ENCODE measurements at places on chromosomes 4 and X.

DNA sequence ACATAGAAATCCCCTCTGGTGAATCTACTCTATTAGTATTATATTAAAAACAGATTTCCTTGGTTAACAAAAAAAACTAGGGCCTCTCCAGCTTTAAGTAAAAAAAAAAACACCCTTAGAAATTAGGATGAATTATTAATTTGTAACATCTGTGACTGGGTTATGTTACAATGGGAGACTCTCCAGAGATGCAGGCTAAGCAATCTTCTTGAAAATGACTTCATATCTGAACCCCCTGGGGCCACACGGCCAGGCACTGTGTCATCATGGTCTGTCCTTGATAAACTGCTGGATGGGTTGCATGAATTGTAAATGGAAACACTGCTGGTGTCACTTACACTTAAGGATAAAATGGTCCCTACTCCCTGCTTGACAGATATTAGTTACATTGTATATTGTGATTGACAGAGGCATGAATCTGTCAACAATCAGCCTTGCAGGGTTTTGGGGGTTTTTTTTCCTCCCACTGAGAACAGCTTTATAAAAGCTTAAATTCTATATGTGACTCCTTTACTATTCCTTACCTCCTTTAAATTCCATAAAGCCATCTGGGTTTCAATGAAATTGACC lies 49.1 kb downstream of the PRKG2 start:
- no peak for DNase-seq

DNA sequence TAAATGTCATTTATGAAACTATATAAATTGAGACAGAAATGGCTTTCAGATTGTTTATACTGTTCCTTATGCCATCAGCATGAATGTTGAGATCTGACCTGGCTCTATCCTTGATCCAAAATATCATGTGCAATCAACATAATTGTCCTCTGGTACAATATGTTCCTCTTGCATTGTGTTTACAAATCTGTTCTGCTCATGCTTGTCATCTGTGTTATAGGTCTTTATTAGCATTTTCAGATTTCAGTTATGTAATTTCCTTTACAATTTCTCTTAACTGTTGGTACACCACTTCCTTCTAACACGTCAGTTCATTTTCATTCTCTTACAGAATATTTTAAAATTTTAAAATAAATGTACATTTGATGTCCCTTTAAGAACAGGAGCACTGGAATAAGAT lies 1.6 kb downstream of the HPGD start:
- no peak for DNase-seq

GRCh38 chrX:23035493-23035892 lies 35.7 kb downstream of the DDX53 start:
- DNase-seq = no peak

- no peak for DNase-seq
These were observed 4.1 kb upstream of the PGRMC1 start for GRCh38 chrX:119231936-119232445.

DNA sequence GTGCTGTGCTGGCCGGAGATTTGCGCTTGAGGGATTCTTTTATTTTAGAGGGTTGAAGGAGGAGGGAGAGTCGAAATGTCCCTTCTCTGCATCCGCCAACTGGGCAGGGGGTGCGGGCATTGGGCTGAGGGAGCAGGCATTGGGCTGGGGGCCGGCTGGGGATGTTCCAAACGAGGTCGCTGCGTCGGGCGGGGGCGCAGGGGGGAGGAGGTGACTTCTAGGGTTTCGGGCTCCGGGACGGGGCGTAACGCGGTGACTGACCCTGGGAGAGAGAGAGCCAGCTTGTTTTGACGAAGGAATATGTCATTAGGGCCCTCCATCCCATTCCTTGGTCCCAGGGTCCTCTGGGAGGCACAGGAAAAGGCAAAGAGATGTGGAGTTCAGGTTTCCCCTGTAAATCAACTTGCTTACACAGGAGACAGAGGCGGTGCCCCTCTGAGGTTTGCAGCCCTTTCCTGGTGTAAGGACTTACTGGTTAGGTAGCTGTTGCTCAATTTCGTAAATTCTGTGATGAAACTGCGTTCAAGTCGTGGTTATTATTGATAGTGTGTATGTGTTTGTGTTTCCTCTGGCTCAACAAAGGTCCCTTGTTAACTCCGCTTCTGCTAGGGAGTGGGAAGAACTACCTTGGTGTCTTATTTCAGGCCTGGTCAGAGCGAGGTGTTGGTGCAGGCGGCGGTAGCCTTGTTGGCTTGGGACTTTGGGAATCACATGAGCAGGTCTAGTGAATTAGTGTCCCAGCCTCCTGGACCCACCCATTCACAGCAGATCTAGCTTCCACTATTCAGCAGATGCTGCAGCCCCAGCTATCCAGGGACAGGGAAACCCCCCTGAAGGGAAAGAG lies 716 bp downstream of the FHIP1A start:
- no peak for DNase-seq

GRCh38 chrX:118239913-118240698 lies 105.8 kb upstream of the WDR44 start:
- no peak for DNase-seq

DNA sequence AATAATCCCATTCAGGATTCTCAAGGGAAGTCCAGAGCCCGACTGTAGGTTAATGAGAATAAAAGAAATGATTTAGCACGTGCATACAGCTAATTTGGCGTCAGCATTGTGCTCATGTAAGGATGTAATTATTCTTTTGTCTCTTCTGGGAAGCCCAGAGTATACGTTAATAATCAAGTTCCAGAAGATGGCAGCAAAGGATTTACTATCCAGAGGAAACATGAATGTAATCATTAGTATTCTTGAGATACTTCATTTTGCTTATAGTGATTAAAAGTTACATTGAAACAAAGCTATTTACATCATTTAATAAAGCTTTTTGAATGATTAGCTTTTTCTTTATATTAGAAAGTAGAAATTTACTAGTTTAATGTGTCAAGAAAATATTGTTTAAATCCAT lies 27.1 kb upstream of the MAP9 start:
- DNase-seq = no peak

GRCh38 chr4:188714501-188714900 lies 575.3 kb downstream of the TRIML1 start:
- no peak for DNase-seq

DNA sequence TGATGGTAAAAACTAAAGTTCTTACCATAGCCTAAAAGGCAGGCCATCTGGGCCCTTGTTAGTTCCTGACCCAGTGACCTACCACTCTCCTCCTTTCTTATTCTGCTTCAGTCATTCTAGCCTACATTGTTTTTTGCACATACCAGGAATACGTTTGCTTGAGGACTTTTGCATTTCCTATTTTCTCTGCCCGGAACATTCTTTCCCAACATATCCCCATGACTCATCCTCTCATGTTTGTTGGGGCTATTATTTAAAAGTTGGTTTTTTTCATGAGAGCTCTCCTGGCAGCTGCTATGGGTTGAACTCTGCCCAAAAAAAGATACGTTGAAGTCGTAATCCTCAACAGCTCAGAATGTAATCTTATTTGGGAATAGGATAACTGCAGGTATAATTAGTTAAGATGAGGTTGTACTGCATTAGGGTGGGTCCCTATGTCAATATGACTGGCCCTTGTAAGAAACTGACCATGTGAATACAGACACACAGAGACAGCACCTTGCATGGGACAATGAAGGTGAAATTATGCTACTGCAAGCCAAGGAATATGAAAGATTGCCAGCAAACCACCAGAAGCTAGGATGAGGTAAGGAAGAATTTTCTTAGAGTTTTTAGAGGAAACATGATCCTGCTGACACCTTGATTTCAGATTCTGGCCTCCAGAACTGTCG lies 138.3 kb upstream of the PDHA2 start:
- no peak for DNase-seq

DNA sequence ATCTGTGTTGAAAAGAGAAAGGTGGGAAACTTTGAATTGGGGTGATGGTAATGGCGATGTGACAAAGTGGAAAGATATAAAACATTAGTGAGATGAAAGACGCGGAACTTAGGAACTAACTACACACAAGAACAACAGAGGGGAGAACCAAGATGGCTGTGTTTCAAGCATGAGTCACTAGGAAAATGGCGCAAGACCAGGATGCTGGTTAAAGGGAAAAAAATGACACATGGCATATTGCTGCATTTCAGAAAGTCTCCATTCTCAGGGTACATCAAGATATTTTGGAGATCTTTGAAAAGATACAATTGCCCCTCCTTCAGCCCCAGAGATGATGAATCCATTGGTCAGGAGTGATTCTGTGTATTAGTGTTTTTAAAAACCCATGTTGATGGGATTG lies 164.4 kb downstream of the FBXO8 start:
- DNase-seq = no peak

DNA sequence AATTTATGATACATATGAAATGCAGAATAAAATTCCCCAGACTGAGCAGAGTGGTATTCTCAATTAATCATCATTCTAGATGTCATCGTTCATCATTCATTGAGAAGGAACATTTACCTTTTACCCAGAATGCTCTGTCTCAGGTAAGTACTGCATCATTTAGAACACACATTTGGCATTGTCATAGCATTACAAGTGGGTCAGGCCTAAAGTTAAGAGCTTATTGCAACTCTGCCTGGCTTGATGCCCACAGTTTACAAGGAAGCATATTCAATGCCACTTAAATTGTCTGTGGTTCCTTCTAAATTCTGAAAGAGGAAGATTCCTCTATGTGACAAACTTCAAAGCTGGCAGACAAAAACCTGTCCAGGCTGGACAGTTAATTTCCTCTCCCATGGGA lies 87.3 kb downstream of the CAMK2D start:
- no peak for DNase-seq

GRCh38 chr4:85569730-85570299 lies 94.9 kb downstream of the ARHGAP24 start:
- no peak for DNase-seq

DNA sequence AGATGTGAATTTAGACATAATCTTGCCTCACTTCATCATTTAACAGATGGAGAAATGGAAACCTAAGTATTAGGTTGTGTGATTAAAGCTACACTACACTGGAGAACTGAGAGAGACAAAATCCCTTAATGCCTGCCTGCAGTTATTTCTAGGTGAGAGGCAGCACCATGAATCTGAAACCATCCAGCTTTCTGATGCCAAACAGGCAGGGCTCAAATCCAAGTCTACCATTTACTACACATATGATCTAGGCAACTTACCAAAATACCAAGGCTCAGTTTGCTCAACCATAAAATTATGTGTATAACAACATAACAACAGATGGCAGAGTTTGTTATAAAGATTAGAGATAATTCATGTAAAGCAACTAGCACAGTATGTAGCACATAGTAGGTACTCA lies 38.7 kb downstream of the GABRA4 start:
- DNase-seq = no peak

DNA sequence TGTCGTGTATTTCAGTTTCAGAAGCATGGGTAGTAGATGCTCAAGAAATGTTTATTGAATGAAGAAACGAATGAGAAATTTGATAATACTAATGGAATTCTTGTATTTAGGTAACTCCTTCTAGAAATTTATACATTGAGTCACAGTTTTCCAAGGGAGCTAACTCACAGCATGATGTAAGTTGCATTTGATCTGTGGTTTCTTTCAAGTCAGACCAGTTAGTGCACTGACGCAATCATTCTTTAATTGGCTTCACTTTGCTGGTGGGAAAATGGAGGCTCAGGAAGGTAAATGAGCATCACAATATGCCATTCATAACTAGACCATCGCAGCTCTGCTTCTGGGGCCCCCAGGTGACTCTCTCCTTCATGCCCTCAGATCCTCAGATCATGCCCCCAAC lies 17.3 kb upstream of the CWH43 start:
- DNase-seq = no peak

DNA sequence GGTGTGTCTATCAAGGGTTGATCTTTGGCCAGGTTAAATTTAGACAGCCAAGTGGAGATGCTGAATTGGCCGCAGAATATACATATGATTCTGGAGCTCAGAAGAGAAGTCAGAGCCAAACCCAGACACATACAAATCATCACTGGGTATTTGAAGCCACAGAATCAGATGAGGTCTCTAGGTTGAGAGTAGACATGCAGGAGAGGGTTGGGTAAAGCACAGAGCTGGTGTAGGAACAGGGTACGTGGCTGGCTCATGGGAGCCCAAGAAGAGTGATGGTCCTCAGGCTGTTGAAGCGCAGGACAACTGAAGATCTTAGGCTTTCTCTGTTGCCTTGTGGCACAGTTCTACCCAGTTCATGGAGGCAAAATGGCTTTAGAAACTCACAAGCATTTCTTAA lies 37.7 kb downstream of the ADAMTS3 start:
- DNase-seq = no peak

All from GM12892 (cell line).